ENCODE measurements at places on chromosomes 4 and X. TPM values are rescaled to one million over a fixed set of nuclear protein-coding genes. Genes with fewer than 3 reads are reported as not detected.

The SULT1E1 gene
- total RNA-seq: not detected

The SLC49A3 gene
- total RNA-seq: not detected

The FATE1 gene
- total RNA-seq: not detected

The ANOS1 gene
- total RNA-seq: not detected

The PCDH18 gene
- 1.1 TPM for total RNA-seq

The NSUN7 gene
- total RNA-seq: not detected

The HTR2C gene
- total RNA-seq: not detected

The CXXC4 gene
- total RNA-seq: 1.7 TPM

The PTPN13 gene
- 54.6 TPM for total RNA-seq

The HPGDS gene
- not detected for total RNA-seq

The TCEAL3 gene
- total RNA-seq: 5.6 TPM

The TLR7 gene
- not detected for total RNA-seq

The KIAA1210 gene
- total RNA-seq: 0.08 TPM

The STOX2 gene
- 2.5 TPM for total RNA-seq

The PGRMC1 gene
- total RNA-seq: 109 TPM

The SYP gene
- total RNA-seq: 73.0 TPM

The TADA2B gene
- total RNA-seq: 9.3 TPM

The ADAM29 gene
- not detected for total RNA-seq

The PQBP1 gene
- total RNA-seq: 50.3 TPM

The ATP1B4 gene
- not detected for total RNA-seq

The MAGEA12 gene
- total RNA-seq: 153 TPM

The GAGE13 gene
- total RNA-seq: 195 TPM

The IL2RG gene
- total RNA-seq: not detected

The RNF150 gene
- 16.3 TPM for total RNA-seq

The ARMCX1 gene
- 27.2 TPM for total RNA-seq

The SFRP2 gene
- total RNA-seq: not detected

The PNMA6F gene
- total RNA-seq: not detected

The CNKSR2 gene
- total RNA-seq: 3.0 TPM

The ITIH6 gene
- not detected for total RNA-seq

The SCML2 gene
- total RNA-seq: 3.4 TPM

The ADH5 gene
- total RNA-seq: 117 TPM

The CPEB2 gene
- total RNA-seq: 22.1 TPM

The KIF4A gene
- 18.2 TPM for total RNA-seq

The ASMT gene
- 0.90 TPM for total RNA-seq

The GPR82 gene
- not detected for total RNA-seq

The XK gene
- 0.26 TPM for total RNA-seq

The ANXA10 gene
- total RNA-seq: not detected

The SMIM10 gene
- 0.26 TPM for total RNA-seq

The STARD8 gene
- 0.34 TPM for total RNA-seq

The TRIM2 gene
- total RNA-seq: 131 TPM

The AFM gene
- not detected for total RNA-seq

The FAM13A gene
- total RNA-seq: 15.5 TPM

The YTHDC1 gene
- 28.5 TPM for total RNA-seq

The HS6ST2 gene
- 4.6 TPM for total RNA-seq

The USP17L20 gene
- not detected for total RNA-seq

The GLRA2 gene
- not detected for total RNA-seq

The MAOB gene
- not detected for total RNA-seq

The PLXNB3 gene
- total RNA-seq: 4.8 TPM

The XAGE2 gene
- total RNA-seq: not detected

All from SK-MEL-5 (cell line).